ENCODE measurements at places on chromosomes 4 and X.
A peak's percentile ranks its signal among the peaks of the same experiment; 100 is the strongest.

- DNase-seq = no peak
These were observed 514.5 kb upstream of the FAM241A start for GRCh38 chr4:111630705-111631104.

DNA sequence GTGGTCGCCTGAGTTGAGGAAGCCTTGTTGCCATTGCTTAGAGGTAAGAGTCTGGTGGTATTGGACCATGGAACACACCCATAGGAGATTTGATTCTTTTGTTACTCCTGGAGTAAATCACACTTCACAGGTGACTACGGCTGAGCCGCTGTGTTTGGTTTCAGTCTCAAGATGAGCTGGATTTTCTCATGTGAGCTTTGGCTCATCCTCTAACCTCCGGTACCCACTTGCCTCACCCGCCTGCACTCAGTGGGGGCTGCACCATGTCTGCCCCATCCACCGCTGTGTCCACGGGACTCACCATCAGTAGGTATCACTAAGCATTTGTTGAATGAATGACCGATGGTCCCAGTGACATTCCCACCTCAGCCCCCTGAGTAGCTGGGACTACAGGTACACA is 52.7 kb downstream of the HTT-AS start:
- no peak for DNase-seq

DNA sequence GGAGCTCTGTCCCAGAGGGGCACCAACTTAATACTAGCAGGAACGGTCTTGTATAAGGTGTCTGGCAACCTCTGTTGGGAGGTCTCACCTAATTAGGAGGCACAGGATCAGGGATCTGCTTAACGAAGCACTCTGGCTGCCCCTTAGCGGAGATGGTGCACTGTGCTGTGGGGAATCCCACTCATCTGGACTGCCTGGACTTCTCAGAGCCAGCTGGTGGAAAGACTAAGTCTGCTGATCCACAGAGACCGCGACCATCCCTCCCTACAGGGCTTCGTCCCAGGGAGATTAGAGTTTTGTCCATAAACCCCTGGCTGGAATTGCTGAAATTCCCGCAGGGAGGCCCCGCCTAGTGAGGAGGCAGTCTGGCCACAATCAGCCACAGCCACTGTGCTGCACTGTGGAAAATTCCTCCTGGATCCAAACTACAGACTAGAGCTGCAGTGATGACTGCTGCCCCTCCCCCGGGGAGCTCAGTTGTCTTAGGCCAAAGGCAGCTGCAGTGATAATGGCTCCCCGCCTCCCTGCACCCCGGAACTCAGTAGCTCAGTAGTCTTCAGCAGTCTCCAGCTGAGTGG is 22.0 kb upstream of the ZCCHC4 start:
- DNase-seq = no peak

DNA sequence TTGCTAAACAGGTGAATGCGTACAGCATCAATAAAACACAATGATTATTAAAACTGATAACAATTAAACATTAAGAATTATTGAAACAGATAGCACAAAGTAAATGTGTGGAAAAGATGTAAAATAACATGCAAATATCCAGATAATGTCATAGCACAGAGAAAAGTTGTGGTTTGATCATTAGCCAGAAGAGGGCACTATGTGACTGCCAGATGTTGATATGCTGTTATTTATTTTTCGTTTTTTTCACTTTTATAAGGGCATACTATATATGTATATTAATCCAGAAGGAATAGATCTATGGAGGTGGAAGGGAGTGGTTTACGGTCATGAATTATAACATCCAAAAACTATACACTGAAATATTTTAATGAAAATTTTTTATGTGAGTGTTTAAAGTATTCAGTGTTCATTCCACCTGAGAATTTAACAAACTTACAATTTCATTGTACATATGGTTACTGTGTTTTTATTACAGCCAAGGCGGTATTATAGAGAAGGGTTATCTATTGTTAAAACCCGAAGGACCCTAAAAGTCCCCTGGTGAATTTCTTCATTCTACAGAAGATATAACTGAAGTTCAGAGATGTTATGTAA is 211.9 kb upstream of the UGT8 start:
- DNase-seq = no peak

- DNase-seq = no peak
These were observed 1.5 kb downstream of the FRYL start for GRCh38 chr4:48778431-48779094.

- peak; percentile 67 for DNase-seq
These were observed at the start of gene IRAK1 for GRCh38 chrX:154019633-154020528. TSS of gene IRAK1 (minus strand) at chrX:154019902. CDS start at chrX:154019812, 90 bp downstream.

DNA sequence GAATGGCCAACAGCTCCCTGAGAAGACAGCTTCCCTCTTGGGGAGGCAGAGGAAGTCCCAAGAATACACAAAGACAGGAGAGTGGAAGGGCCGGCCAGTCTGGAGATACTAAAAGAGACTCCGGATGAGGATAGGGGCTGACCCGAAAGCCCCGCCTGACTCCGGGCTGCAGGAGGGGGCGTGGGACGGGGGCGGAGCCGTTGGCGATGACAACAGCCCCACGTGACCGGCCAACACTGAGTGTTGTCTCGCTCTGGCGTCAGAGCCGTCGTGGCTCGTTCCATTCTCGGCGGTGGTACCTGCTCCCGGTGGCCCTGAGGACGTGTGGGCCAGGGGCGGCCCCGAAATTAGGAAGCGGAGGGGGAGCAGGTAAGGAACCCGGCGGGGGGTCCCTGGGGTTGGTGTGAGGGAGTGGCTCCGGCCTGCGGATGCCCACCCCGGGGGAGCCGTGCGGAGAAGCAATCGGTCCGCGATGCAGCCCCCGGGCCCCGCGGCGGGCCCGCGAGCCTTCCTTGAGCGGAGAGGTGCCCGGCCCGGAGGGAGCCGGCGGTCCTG is at the start of gene BEX4:
Gene BEX4, plus strand, starts transcription at position 239 of the 555 bp plus-strand sequence. CDS start 1,046 bp downstream, outside the sequence.
- DNase-seq = peak; percentile 86

DNA sequence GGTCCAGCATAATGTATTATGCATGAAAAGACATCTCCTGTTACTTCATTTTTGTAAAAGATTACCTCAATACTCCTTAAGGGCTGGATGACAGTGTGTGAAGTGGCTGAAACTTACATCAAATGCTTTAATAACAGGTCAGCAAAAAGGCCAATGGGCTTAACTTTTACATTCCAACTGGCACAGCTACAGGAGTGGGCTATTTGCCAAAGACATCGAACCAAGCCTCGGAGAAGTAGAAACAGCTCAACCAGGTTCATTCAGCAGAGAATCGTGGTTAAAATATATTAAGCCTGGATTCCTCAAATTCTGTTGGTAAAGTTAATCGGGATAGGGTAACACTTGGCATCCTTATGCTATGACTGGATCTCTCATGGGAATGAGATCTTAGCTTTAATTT is 639.7 kb downstream of the TRIML1 start:
- DNase-seq = no peak

DNA sequence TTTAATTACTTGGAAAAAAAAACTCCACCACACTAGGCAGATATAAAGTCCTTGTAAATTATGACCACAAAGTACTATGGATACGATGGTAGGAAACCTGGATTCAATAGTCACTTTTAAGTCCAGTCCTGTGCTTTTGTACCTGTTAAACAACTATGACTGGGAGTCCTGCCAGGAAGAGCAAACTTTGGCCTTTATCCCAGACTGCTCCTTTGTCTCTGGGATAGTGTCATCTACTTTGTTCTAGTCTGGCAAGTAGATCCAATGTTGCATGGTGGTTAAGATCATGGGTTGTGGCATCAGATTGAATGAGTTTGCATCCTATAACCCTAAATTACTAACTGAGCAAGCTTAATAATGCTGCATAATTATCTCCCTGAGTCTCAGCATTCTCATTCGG is 175.3 kb upstream of the FGF13 start:
- DNase-seq = no peak

DNA sequence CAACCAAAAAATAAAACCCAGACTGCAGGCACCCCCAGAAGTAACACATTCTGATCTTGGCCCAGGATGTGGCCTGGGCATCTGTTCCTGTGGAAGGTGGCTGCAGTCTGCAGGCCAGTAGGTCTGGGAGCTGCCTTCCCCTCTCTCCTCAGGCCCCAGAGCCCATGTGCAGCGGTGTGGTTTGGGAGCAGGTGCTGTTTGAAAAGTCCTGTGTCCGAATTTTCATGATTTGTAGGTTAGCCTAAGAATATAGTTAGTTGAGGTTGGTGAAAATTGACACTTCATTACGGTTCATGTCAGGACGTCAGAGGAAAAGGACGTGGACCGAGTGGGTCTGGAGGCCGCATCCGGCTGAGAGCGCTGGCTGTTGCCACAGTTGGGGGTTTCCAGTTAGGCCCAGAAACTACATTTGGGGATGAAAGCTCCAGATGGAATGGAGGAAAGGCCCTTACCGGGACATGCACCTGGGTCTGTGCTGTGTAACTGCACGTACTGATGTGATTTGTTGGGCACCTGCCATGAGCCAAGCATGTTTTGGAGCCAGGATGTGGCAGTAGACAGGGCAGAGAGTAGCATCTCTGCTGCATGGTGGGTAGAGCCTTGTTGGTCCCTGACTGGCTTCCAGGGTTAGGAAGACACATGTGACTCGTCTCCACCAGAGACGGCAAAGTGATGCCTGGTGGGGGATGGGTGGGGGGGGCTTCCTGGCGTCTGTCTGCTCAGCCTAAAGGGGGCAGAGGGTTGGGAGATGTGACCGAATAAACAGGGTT is 21.7 kb upstream of the HGFAC start:
- peak; percentile 28 for DNase-seq

DNA sequence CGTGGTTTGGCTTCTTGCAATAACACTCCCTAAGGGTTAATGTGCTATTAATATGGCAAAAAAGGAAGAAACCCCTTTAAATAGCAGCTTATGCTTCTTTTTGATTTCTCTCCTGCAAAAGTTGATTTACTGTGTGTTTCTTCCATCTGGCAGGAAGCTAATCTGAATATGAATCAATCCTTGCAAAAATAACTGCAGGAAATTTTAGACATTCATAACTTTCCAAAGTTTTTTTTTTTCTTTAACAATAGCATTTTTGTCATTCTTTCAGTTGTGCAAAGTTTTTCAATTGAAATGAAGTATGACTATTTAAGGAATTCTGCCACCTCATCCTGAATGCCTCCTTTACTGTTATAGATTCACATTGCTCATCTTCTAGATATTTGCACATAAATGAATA is 115.6 kb downstream of the SPANXA1 start:
- no peak for DNase-seq

- no peak for DNase-seq
These were observed 135.2 kb upstream of the RASGEF1B start for GRCh38 chr4:81606801-81607501.

- DNase-seq = no peak
These were observed 72.3 kb downstream of the PRKG2 start for GRCh38 chr4:81142744-81143143.

DNA sequence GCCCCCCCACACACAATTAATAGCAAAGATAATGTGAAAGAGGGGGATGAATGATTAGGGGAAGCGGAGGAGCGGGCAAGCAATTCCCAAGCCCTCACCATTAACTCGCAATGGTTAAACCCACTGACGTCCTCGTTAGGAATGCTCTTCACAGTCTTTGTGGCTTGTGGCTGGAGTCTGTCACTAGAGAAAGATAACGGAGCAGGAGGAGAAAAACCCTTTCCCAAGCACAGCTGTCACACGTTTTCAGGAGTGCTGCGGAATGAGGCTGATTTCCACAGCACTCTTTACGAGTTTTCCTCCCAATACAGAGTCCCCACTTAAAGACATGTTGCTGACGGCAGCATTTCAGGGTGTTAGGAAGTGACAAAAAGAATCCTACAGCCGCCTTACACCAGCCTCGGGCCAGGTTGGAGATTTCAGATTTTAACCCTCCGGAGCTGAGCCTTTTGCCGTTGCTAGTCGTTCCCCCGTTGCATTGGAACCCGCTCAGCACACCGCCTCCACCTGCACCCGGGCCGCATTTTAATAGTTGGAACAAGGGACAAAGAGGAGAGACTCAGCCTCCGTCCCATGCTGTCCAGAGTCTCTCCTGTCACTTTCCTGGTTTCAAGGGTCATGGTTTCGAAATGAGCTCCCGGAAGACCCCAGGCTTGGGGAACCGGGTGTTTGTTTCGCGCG is 92.2 kb downstream of the GEMIN8 start:
- no peak for DNase-seq

DNA sequence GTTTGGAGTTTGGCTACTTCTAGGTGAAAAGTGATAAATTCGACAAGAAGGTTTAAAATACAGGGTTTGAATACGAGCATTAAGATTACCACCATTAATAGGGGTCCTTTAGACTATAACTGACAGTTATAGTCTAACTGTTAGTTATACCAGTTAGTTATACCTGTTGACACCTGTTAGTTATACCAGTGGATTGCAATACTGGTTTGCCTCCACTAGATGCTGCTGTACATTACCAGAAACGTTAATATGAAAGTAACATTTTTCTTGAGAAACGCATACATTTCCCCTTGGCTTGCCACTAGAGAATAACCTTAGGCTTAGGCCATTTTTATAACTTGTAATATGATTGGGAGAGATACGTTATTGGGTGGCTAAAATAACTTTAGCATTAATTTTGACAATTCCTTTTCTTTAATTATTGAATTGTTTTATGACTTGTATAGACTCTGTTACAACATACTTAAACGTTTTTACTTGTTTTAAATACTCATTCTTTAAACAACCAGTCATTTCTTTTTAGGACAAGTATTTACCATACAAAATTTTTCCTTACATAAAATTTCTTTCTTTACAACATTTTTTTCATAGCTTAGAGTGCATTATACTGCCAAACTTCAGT is 911.2 kb downstream of the FSTL5 start:
- DNase-seq = peak; percentile 3

DNA sequence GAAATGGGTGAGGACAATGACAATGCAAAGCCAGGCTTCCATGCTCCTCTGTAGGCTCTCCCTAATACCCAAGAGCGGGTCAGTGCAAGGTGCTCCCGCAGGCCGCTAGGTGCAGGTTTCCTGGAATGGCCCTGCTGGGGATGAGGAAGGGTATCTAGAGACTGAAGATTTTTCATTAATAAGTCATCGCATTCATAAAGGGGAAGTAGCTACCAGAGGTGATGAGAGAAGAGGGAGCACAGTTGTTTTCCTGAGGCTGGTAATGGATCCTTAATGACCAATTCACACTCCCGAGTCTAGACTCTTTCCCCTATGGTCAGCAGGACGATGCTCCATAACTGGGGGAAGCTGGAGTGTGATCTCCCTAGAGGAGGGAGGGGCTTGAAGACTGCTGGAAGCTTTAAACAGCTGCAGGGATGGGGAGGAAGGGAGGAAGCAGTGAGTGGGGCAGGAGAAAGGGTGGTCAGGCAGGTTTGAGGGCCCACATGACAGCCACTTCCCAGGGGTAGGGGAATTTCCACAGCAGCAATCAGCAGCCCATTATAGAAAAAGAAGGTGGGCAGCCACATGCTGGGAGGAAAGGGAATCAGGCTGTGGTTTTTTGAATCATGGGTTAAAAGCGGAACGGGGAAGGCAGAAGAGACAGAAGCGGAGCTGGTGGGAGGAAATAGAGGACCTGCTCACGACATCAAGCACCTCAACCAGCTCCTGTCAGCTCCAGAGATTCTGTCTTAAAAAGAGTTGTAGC is 10.2 kb upstream of the ATP6AP2 start:
- no peak for DNase-seq

GRCh38 chr4:81113024-81113423 is 82.5 kb downstream of the BMP3 start:
- no peak for DNase-seq

- DNase-seq = no peak
These were observed 2.4 kb downstream of the PGM2 start for GRCh38 chr4:37828843-37829242.

GRCh38 chrX:13911586-13911985 is 94.7 kb upstream of the GPM6B start:
- no peak for DNase-seq

- DNase-seq = no peak
These were observed 12.3 kb downstream of the SASH3 start for GRCh38 chrX:129791961-129792570.

- DNase-seq = no peak
These were observed 84.6 kb upstream of the GUCY1A1 start for GRCh38 chr4:155582041-155582440.
